ENCODE measurements at places on chromosomes 5 and 9.

DNA sequence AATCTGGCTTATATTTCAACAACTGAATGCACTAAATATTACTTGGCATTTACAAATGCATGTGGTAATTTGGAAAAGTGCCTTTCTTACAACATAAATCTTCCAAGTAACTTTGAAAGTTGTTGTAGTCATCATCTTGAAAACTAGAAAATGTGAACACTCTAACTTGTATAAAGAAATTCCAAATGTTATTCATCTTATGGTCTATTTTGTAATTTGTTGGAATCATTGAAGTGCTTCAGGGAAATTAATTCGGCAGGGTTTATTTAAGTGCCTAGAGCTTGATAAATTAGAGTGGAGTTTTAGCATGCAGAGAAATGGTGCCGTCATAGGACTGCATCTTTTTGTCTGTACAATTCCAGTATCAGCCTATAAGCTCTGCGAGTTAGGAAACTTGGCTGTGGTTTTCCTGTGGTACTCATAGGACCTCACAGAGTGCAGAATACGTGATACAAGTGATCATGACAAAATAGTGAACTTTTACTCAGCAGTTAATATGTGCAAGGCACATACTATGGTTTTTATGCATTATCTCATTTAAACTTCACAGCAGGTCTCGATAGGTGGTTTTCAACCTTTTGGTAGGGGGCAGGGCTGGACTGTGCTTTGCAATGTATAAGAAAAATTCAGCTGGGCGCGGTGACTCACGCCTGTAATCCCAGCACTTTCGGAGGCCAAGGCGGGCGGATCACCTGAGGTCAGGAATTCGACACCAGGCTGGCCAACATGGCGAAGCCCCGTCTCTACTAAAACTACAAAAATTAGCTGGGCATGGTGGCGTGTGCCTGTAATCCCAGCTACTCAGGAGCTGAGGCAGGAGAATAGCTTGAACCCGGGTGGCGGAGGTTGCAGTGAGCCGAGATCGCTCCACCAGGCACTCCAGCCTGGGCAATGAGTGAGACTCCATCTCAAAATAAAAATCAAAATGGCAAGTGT is 79.6 kb downstream of the RAI14 start:
- H3K4me1 ChIP-seq = peaks cover 16% of the 10 kb centered on the region
- no peaks in the 10 kb centered on the region for H3K36me3 ChIP-seq
- no peak for DNase-seq
- H3K4me3 ChIP-seq = no peak overlapping the region
- H3K27me3 ChIP-seq = no peaks in the 10 kb centered on the region

DNA sequence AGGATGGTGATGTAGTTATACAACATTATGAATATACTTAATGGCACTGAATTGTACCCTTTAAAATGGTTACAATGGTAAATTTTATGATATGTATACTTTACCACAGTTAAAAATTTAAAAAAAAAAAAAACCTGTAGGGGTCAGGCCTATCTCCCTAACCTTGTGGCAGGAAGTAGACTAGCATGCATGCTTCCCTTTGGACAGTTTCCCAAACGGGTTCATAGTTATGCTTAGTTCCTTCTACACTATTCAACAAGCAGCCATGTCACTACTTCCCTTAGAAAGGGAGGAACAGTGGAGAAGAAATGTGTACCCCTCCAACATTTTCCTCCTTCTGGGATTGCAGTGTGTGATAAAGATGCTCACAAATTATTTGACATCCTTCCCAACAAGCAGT is 32.5 kb downstream of the IDNK start:
- no peak overlapping the region for H3K4me3 ChIP-seq
- no peaks in the 10 kb centered on the region for H3K4me1 ChIP-seq
- H3K36me3 ChIP-seq = no peaks in the 10 kb centered on the region
- H3K27me3 ChIP-seq = no peaks in the 10 kb centered on the region
- no peak overlapping the region for H3K27ac ChIP-seq

DNA sequence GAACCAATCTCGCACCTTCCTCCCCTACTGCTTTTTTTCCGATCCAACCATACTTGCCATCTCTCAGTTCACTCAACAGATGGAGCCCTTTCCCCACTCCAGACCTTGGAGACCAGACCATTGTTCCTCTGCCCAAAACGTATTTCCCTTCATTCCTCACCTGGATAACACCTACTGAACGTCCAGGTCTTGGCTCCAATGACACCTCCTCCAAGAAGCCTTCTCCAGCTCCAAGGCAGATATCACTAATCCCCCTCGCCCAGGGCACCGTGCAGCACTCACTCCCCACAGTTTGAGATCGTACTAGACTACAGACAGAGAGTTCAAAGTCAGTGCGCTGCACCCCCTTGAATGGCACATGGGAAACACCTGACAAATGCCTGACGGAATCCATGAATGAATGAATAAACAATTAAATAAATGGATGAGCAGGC is 47.1 kb upstream of the AKNA start:
- no peaks in the 10 kb centered on the region for H3K27me3 ChIP-seq
- H3K4me1 ChIP-seq = no peaks in the 10 kb centered on the region
- H3K4me3 ChIP-seq = no peak overlapping the region
- H3K27ac ChIP-seq = no peak overlapping the region

DNA sequence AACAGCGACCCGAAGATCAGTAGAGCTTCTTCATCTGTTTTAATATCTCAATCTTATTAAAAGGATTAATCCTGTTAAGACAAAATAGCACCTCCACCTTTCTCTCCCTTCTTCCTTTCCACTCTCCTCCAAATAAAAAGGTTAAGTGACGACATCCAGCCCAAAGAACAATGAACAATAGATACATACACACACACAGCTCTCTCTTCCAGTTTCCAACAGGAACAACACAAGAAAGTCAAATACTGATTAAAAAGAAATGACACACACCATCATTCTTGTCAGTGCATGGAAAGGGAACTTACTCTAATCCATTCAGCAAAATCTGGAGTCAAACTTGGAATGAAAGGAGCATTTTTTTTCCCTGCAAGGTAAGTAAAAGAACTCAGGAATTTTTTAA is 2.8 kb downstream of the ARL15 start:
- H3K4me1 ChIP-seq = peaks cover 25% of the 10 kb centered on the region
- no peaks in the 10 kb centered on the region for H3K36me3 ChIP-seq
- DNase-seq = no peak
- peak overlapping the region; percentile 56 for H3K27ac ChIP-seq

DNA sequence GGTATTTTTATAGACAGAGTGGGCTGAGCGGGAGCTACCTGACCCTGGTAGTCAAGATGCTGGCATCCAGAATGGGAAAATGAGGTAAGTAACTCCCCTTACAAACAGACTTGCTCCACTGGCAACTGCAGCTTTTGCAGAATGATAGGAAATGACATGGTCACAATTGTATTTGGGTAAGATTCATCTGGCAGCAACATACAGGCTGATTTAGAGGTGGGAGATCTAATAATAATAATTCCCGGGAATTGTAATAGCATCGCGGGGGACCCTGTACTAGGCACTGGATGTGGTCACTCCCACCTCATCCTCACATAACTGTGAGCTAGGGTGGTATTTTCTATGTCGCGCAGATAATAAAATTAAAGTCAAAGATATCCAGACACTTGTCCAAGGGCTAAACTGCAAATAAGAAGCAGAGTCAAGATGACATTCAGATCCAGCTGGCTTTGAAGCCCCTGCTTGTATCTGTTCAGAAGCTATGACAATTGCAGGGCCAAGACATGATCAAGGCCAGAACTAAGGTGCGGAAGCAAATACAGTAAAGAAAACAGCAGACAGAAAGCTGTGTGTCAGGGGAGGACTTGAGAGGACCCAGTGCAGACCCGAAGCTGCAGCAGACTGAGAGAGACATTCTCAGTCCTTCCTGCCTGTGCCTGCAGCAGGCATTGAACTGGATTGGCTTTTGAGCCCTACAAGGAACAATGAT is 507.2 kb downstream of the BNC2 start:
- no peaks in the 10 kb centered on the region for H3K36me3 ChIP-seq
- H3K4me1 ChIP-seq = no peaks in the 10 kb centered on the region
- no peak overlapping the region for H3K27ac ChIP-seq
- no peaks in the 10 kb centered on the region for H3K27me3 ChIP-seq
- H3K4me3 ChIP-seq = no peak overlapping the region

DNA sequence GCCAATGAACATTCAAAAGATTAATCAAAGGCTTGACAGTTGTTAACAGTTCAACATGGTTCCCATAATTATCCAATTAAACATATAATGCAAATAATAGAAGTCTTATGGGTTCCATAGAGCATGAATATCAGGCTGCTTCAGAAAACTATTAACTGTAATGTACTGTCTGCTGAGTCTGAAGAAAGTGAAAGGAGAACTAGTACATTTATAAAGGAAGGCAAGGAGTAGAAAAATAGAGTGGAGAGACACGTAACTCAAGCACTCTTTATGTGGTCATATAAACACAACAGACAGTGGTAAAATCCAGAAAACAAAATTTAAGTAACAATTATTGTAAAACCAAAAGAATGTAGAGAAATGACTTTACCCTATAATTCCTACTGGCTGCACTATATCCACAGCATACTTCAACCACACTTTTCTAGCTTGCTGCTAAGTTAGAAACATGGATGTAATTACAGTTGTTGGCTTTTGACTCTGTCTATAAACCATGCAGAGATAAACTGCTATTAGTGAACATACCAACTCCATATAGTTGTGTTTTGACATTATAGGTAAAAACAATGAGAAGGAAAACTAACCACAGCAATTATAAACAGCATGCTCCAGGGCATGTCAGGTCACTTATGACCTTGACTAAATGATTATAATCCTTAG is 32.7 kb downstream of the NFIB start:
- H3K27me3 ChIP-seq = no peaks in the 10 kb centered on the region
- no peak for DNase-seq
- H3K36me3 ChIP-seq = no peaks in the 10 kb centered on the region
- peaks cover 11% of the 10 kb centered on the region for H3K4me1 ChIP-seq
- H3K4me3 ChIP-seq = no peak overlapping the region

DNA sequence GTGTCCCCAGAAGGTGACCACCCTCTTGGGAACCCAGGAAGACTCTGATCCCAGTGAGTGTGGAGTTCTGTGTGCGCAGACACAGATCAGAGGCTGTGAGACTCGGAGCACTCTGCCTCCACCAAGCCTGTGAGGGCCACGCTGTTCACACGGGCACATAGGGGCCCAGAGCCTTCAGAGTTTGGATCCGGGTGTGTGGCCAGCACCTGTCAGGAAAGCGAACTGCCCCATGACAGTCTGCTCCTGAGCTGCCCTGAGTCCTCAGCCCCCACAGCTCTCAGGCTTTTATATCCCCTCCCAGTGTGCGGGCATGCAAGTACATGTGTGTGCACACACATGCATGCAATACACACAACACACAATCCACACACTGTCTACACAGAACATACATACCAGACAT is 161.8 kb upstream of the IRX2 start:
- no peaks in the 10 kb centered on the region for H3K4me1 ChIP-seq
- DNase-seq = no peak
- no peak overlapping the region for H3K27ac ChIP-seq
- H3K36me3 ChIP-seq = no peaks in the 10 kb centered on the region
- H3K4me3 ChIP-seq = no peak overlapping the region
- no peaks in the 10 kb centered on the region for H3K27me3 ChIP-seq

DNA sequence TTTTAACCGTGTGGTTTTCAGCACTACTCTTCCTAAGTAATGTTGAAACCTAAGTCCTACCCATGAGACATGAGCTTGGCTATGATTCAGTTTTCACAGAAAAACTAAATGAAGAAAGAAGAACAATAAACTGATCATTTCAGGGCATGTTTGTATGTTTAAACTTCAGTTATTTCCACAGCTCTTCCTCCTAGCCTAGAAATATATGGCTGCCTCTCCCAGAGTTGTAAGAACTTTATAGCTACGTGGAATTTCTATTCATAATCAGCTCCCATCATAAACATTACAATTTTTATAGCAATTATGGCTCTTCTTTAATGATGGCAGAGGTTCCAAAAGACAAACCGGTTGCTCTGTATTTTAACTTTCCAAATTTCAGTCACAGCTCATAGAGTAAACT is 314.7 kb upstream of the ADAMTSL1 start:
- no peak overlapping the region for H3K27ac ChIP-seq
- H3K4me3 ChIP-seq = no peak overlapping the region

DNA sequence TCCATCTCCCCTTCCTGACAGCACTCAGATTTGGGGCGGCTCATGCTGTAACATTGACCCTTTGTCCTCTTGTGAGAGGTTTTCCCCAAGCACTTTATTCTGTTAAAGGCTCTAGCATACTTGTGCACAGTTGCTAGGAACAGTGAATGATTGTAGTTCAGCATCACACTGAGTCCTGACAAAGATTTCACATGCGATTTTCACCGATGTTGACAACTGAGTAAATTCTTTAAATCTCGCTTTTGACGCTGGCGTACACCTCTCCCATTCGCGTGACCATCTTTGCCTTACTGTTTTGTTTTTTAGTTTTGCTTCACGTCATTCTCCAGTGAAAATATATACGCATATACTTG is 780 bp downstream of the CDC37L1 start:
- H3K27ac ChIP-seq = no peak overlapping the region
- H3K4me3 ChIP-seq = peak overlapping the region; percentile 89
- H3K4me1 ChIP-seq = peaks cover 12% of the 10 kb centered on the region
- DNase-seq = no peak
- H3K27me3 ChIP-seq = no peaks in the 10 kb centered on the region

DNA sequence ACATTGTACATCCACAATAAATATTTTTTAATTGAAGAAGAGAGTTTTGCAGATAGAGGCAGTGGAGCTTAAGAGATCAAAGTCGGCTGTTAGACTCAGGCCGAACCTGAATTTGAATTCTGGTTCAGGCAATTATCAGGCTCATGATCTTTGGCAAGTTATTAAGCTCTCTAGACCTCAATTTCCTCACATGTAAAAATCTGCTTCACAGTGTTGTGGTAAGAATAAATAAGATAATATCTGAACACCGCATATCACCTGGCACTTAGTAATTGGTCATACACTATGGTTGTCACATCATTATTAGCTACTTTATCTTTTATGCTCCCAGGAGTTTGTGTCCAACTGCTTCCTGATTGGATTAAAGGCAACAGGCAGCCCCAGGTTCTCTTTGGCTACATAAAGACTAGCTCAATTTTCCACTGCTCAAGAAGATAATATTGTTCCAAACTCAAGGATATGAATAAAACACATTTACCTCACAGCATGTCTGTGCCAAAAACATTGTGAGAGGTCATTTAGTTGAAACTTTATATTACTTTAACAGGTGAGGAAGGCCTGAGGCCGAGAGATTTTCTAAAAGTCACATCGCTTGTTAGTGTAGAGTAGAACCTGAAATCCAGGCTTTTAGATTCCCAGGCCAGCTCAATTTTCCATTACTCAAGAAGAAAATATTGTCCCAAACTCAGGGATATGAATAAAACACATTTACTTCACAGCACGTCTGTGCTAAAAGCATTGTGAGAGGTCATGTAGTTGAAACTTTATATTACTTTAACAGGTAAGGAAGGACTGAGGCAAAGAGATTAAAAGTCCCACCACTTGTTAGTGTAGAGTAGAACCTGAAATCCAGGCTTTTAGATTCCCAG is 289.2 kb upstream of the PTGER4 start:
- H3K4me1 ChIP-seq = no peaks in the 10 kb centered on the region
- no peak overlapping the region for H3K4me3 ChIP-seq
- no peaks in the 10 kb centered on the region for H3K27me3 ChIP-seq
- H3K36me3 ChIP-seq = no peaks in the 10 kb centered on the region
- no peak overlapping the region for H3K27ac ChIP-seq

GRCh38 chr5:76700571-76700970 is 15.4 kb upstream of the F2R start:
- no peak overlapping the region for H3K4me3 ChIP-seq
- H3K27me3 ChIP-seq = no peaks in the 10 kb centered on the region
- no peak for DNase-seq
- H3K36me3 ChIP-seq = no peaks in the 10 kb centered on the region

- H3K36me3 ChIP-seq = no peaks in the 10 kb centered on the region
- no peak for DNase-seq
- H3K27ac ChIP-seq = no peak overlapping the region
- no peaks in the 10 kb centered on the region for H3K4me1 ChIP-seq
- H3K4me3 ChIP-seq = no peak overlapping the region
These were observed 91.2 kb downstream of the MED10 start for GRCh38 chr5:6287176-6287575.

Data from Caco-2 (cell line).